Left lung (tissue), 14 donors: ENCODE measurements at places on chromosomes 12 and 14.

- no peak for DNase-seq
Measured at GRCh38 chr14:59895721-59896120, 24.2 kb upstream of the LRRC9 start.

DNA sequence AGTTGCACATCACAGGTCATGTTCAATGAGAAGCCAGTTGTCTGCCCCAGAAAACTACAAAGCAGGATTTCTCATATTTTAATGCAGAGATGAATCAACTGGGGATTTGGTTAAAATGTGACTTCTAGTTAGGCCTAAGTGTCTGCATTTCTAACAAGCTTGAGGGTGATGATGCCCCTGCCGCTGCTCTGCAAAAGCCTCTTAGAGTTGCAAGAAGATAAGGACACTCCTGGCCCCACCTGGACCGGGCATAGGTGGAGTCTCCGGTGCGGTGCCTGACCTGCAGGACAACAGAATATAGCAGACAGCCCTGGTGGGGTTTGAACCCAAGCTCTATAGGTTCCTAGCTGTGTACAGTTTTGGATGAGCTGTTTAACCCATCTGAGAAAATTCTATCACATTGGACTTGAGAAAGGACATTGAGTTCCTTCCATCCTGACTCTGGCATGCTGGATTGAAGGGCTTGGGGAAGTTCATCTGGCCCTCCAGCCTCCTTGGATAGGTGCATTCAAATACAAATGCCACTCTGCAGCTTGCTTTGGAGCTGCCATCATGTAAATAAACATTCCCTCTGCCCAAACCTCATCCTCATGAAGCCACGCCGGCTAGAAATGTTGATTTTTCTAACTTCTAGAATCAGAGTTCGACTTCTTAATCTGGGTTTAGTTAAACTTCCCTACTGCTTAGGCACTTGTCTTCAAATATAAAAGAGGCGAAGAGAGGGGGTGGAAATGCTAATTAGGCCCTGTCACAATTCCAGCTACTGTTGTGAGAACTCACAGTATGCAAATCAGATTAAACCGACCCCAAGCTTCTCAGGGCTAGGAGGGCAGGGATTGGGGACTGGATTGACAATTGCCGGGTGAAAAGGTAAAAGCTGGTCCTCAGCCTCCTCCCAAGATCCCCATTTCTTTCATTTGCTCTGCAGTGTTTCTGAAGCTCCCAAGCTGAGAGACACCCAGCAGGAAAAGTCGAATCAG lies 1225.6 kb downstream of the VRK1 start:
- DNase-seq, result no peak

- DNase-seq, result no peak
Measured at GRCh38 chr14:83707056-83707455, 1822.9 kb upstream of the FLRT2 start.

GRCh38 chr12:58703866-58704265 lies 216.4 kb downstream of the LRIG3 start:
- peak; percentile 65 for DNase-seq

DNA sequence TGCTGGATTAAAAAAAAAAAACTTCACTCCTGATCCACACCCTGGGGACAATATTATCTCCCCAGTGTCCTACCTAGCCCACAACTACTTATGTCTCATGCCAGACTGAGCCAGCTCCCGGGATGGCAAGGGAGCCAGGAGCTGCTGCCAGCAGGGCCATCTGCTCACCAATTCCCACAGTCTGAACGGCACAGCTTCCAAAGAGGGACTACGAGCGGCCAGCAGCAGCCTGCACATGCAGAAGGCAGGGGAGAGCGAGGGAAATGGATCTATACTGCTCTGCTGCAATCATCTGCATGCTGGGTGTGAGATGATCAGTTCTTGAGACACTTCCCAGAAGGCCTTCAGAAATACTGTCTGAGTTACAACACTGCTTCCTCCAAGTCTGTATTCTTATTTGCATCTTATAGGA lies 11.1 kb downstream of the SSH1 start:
- no peak for DNase-seq

DNA sequence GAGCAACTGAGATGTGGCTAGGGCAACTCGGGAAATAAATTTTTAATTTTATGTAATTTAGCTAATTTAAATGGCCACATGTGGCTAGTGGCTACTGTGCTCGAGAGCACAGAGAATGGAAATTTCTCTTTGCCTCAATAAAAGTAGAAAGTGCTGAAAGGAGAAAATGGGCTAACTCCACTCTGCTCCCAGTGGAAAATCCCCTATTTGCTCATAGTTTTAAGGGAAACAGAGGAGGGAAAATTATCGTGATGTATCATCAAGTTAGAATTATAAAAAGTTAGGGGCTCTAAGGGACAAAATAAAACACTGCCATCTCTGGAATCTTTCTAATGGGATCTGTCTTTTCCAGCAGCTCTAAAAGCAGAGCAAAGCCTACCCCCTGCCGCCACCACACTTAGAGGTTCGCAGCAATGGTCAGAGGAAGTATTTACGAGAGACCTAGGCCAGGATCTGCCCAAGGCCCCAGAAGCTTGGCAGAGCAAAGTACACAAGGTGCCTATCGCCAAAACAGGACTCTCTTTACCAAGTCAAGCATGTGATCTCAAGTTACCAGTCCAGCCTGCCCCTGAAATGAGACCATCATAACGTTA lies 220.7 kb downstream of the PPM1H start:
- no peak for DNase-seq

DNA sequence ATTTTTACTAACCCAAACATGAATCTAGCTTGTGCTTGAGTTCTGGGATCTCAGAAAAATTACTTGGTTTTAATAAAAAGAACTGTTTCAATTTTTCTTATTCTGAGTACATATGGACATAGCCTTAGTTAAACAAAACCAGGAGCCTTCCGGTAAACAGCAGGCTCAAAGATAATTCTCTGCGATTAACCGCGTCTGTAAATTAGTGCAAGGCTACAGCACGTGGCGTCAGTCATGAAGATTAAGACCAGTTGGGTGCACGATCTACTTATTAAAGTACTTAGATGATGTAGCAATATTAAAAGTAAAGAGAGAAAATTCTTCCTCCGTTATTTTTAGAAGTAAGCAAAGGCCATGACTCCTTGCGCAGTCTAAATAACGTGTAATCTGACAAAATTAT lies 700 bp downstream of the KCNJ8 start:
- no peak for DNase-seq

DNA sequence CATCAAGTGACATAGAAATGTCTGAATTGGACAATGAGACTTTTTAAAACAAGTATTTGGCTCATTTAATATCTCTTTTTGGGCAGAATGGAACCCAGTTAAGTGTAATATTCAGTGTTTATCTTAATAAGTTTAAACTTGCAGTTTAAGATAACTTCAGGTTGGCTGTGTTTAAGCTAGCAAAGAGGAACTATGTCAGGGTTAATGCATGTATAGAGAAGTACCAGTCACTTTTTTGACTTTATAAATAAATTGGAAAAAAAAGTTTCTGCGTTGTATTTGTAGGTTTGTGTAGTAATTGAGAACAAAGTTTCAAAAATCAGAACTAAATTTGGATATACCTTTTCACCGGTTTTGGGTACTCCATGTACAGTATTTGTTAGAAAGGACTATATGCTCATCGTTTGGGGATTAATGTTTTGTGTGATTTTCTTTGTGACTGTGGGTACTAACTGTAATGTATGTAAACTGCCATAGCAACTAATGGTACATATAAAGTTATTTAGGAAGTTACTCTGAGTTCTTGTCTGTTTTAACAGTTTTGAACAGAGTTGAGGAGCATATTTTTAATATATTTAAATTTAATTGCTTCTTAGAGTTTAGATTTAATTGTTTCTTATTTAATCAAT lies 4.5 kb downstream of the HMGA2 start:
- DNase-seq, result no peak

DNA sequence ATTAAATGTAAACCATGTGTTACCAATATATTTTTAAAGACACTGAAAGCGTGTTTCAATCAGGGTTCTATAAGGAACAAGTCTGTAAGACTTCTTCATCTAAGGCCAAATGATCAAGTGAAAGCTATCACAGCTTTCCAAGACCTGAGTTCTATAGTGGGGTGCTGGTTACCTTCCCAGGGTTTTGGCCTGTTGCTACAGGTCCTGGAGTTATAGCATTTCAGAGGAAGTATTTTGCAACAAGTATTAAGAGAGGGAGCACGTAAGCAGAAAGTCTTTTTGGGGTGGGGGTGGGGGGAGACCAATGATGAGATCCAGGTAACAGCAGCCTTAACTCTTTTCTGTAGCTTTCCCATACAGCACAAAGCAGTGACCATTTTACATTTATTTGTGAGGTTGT lies 43.8 kb downstream of the FOXN3 start:
- DNase-seq, result no peak

GRCh38 chr12:102095677-102096263 lies 24.1 kb downstream of the NUP37 start:
- no peak for DNase-seq

DNA sequence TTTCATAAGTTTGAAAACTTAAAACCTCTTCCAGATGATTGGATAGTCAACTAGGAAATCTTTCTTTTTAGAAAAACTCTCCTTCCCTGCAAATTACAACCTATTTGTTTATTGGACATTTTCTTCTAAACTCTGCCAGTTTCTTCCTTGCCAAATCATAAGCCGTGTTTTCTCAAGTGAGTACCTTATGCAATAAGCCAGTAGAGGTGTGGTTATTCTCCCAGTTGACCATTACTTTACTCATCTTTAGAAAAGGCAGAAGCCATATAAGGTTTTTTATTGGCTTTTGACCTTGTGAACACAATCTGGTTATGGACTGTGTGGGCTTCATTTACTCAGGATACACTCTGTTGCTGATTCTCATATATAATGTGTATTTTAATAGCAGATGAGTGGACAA lies 14.6 kb downstream of the ACTR6 start:
- DNase-seq, result no peak

DNA sequence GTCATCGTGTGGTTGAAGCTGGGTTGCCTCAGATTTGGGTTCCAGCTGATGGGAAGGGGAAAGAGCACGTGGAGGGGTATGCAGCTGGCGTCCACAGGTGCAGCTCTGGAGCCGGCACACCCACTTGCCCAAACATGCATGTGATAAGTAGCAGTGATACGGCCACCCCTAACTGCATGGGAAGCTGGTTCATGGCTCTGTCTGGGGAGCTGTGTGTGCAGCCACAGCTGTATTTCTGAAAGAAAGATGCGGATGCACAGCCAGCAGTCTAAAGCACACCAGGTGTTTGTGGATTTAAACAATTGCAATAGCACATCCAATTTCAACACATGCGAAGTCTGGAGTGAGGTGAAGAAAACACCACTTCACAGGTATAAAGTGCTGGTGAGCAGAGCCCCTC lies 181.4 kb downstream of the EFCAB11 start:
- DNase-seq, result no peak

GRCh38 chr14:42806909-42807315 lies 1200.2 kb downstream of the LRFN5 start:
- no peak for DNase-seq

DNA sequence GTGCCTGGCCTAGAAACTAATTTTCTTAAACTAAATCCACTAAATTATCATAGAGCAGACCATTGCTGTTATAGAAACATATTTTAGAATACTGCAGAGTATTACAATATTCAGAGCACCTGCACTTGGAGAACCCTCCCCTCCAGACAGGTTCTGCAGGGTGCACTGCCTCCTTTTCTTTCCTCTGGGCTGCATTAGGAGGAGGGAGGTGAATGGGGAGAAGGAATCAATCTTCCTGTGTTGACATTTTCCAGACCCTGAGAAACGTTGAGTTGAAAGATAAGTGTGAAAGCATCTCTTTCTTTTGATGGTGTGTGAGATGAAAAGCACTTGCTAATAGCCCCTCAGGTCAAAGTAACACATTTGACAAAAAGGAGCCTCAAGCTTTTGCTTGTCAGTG lies 7.3 kb downstream of the SYNE2 start:
- no peak for DNase-seq

DNA sequence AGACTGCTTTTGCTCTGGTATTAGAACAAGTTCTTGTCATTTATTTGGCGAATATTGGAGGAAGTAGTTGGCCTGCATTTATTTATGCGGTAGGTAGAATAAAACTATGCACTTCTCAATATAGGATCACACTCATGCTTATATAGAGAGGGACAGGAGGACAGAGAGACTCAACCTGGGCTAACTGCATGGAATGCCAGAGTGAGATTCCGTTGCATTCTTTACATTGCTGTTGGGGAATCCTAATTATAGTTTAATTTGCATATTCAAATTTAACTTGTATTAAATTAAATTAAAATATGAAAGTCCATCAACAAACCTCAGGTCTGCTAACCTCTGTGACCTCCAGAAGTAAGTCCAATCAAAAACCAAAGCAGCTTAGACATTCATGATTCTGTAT lies 26.6 kb downstream of the OR10G3 start:
- DNase-seq, result no peak

DNA sequence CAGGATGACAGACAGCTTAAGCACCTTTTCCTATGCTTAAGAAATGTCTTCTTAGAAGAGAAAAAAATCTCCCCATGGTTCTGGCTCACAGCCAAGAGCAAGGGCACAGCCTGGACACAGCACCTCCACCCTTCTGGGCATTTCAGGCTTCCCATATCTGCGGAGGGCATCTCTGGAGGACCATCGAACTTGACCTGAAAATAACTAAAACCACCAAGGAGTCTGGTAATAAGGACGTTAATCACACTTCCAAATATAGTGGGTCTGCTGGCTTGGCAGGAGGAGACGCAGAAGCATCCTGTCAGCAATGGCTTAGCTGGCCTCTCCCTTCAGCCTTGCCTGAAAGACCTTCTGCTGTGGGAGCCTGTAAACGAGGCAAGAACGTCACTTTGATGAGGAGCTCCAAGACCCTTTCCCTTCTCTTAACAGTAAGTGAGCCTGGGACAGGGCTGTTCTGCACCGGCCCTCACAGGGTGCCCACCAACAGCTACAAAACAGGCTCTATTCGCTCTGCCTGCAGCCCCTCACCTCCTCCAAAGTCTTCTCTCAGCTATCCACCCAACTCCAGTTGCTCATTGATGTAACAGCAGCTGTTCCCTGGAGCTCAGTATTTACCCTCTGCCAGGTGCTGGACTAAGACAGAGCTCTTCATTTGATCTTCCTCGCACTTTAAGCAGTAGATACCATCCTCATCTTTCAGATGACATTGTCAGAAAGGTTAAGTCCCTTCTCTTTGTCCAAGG lies 13.2 kb downstream of the SETD3 start:
- no peak for DNase-seq

DNA sequence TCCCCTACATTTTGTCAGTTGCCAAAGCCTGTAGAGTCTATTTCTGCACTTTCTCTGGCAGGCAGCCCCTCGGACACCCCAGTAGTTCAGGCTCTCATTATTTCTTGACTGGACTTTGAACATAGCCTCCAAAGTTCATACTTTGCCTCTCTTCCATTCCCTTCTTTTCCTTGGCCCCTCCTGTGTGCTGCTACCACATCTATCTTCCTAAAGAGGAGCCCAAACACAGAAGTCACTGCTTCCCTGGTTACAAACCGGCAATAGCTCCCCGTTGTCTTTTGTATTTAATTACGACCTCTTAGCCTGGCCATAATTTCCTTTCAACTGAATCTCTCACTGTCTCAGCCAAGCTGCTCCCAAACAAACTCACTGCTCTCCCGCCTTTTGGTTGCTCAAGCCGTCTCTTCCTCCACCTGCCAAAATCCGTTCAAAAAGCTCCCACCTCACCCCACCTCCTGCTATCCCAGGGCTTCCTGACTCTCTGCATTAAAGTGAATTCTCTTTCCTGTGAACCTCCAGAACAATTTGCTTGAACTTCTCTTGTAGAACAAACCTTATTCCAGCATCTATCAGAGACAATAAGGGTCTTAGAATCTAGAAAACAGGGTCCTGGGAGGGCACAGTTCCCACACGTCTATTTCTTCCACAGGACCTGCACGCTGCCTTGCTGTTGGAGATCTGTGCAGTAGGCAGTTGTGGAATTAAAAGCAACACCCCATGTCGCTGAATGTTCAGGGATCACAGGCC lies 46.9 kb downstream of the PRMT8 start:
- no peak for DNase-seq
